GM12878 (cell line): ENCODE measurements at places on chromosomes 16 and 17. TPM values are rescaled to one million over a fixed set of nuclear protein-coding genes. Genes with fewer than 3 reads are reported as not detected.

DNA sequence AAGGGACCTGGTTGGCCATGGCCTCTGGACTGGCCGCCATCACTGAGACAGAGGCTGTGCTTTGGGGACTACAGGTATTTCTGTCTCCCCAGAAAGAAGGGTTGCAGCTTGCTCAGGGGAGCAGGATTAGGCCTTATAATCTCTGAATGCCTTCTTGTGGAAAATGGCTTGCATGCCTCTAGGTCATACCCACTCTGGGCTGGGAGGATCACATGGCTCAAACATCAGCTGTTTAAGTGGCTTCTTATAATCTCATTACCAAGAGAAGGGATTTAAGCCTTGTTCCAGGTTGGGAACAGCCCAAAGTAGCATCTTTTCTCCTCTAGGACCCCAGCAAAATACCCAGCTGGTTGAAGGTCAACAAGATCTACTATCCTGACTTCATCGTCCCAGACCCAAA, 19.1 kb downstream of the LIG3 start:
- no peak for DNase-seq

The TBC1D24 gene
- 3.9 and 4.6 TPM in 2 replicates for polyA plus RNA-seq

GRCh38 chr16:21526923-21527807, 72.2 kb upstream of the METTL9 start:
- DNase-seq: no peak

The ACOX1 gene
- 22.2 and 23.7 TPM in 2 replicates for polyA plus RNA-seq

GRCh38 chr16:10579965-10580882, at the start of gene EMP2:
Gene EMP2 (minus strand): TSS chr16:10580598. CDS start chr16:10547617, 32,981 bp downstream.
- DNase-seq: no peak

GRCh38 chr17:47949197-47949759, 7.9 kb downstream of the PNPO start:
- peak; percentile 53 for DNase-seq

- DNase-seq: no peak
These were observed 29.4 kb upstream of the GINS2 start for GRCh38 chr16:85718153-85718477.

DNA sequence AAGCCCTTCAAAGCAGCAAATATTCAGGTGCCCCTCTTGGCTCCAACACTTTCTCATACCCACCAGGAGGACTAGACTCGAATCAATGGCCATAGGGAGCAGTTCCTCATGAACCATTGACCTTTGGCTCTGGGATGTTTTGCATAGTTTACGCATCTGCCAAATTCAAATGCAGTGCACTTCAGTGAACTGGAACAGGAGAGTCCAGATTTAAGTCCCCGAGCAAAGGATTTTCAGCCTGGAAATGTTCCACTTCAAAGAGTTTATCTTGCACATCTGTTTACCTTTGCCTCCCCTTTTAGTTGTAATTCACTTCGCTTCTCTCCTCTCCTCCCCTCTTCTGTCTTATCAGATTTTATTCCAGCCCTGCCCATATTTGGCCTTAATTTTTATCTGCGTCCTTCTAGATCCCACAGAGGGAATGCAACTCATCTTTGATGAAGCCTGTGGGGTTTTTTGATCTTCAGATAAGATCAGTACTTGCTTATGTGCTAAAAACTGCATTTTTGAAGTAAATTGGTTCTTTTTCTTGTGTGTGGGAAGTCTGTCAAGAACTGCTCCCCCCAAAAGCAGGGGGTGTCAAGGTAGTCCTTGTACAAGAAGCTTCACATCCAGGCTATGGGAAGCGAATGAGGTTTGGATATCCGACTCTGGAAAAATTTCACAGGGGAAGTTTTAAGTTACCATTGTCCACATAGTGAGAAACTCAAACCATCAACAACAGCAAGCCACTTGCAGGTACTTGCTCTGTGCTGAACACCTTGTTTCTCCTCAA, 281.6 kb downstream of the RBFOX1 start:
- DNase-seq: no peak

DNA sequence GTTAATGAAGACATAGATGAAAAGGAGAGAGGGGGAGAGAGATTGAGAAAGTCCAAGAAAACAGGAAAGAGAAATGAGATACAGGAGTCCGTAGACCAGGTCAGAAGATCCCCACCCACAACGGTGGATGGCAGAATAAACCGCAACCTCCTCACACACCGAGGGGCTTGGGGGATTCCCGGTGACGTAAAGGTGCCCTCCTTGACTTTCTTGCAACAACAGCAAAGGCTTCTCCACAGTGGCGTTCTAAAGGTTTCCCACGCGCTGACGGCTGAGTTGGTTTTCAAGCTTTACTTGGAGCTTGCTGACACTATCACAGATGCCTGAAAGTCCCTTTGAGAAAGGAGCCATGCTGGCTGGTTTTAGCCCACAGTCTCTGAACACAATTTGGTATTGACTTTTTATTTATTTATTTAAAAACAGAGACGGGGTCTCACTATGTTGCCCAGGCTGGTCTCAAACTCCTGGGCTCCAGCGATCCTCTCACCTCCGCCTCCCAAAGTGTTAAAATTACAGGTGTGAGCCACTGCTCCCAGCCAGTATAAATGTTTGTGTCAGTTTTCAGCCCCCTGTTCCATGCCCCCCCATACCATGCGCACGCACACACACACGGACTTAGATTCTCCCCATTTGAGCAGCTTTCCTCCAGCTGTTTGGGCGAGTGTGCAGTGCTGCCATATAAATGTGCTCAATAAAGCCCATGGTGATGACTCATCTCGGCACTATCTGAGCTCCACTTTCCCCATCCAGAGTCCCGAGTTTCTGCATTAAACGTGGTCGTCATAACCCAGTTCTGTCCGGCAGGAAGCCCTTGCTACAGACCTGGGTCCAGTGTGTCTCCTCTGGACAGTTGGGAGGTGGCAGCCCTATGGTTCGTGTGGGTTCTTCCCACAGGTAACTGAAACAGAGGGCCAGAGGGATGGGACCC, 33.0 kb upstream of the SEC14L1 start:
- DNase-seq: peak; percentile 94

DNA sequence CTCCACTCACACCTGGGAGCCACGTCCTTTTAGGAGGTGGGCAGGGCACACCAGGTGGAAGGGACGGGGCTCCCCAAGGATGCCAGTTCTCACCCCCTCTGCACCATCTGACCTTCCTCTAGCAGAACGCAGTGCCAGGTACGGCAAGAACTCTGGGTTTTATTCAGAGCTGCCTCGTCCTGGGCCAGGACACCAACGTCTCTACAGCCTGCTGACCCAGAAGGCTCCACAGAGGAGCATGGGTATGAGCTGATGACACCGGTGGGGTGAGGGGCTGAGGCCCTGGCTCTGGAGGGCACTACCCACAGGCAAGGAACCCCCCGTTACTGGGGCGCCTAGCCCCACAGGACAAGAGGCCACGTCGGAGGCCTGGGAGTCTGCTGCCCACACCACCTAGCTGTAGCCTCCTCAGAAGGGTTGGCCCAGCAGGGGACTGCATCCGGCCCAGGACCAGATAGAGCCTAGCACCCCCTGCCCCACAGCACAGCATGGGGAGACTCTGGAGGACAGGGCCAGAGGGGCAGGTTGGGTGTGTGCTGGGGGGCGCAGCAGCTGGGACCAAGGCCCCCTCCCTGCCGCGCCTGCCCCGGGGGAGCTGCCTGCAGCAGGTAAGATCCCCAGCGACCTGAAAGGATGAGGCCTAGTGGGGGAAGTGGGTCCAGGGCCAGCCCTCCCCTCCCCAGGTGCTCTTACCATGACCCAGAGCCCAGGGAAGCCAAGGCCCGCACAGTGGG, 13.9 kb downstream of the BCAR1 start:
- DNase-seq: no peak

The CCL15 gene
- not detected in 2 replicates for polyA plus RNA-seq

GRCh38 chr17:14306596-14306995, 5.7 kb downstream of the HS3ST3B1 start:
- no peak for DNase-seq

DNA sequence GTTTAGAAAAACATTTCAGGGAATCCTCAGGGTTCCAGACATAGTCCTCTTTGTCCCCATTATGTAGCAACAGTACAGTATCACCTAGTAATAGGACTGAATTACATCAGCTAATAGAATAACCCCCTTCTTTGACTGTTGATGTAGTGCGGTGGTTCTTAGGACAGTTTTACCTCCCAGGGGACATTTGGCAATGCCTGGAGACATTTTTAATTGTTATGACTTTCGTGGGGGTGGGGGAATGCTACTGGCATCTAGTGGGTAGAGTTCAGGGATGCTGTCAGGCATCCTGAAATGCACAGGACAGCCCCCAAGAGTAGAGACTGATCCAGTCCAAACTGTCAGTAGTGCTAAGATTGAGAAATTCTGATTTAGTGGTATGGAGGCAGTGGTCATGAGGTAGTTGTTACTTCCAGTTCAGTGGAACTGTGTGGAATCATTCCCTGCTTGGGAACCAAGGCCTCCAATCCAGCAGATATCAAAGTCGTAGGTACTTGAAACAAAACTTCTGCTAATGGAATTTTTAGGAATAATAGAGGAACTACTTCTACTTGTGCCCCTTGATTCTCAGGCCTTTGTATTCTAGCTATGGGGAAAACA, 20.3 kb downstream of the NF1 start:
- no peak for DNase-seq

- DNase-seq: no peak
These were observed 784.6 kb upstream of the EEF2KMT start for GRCh38 chr16:5882087-5882640.

The RPA1 gene
- 118 and 123 TPM in 2 replicates for polyA plus RNA-seq

DNA sequence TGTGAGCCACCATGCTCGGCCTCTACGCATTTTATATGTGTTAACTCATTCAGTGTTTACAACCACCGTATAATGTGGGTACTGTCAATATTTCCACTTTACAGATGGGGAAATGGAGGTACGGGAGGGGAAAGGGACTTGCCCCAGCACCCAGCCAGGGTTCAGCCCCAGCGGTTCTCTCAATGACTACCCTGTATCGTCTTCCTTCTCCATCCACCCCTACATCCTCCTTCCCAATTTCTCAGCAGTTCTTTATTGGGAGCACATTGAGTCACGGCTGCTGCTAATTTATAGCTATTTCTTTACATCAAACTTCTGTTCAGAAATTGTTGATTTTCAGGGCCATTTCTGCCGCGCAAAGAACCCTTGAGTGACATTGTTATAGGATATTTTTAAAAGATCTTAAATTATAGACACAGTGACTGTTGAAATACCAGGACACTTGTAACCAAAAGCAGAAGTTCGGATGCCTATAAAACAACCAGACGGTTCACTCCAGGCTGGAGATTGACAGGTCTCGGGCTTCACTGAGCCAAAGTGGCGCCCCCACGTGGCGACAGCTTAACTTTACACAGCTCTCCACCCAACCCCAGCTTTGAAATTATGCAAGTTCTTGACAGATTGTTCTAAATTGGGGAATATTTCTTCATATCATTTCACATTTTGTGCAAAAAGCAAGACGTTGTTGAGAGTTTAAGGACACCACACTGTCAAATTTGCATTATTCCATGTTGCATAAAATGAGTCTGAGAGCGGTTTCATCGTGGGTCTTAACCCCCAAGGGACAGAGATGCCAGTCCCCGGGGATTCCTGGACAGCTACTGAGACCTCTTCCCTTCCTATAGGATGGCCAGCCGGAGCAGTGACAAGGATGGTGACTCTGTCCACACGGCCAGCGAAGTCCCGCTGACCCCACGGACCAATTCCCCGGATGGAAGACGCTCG, 11.8 kb downstream of the SYT17 start:
- DNase-seq: no peak

DNA sequence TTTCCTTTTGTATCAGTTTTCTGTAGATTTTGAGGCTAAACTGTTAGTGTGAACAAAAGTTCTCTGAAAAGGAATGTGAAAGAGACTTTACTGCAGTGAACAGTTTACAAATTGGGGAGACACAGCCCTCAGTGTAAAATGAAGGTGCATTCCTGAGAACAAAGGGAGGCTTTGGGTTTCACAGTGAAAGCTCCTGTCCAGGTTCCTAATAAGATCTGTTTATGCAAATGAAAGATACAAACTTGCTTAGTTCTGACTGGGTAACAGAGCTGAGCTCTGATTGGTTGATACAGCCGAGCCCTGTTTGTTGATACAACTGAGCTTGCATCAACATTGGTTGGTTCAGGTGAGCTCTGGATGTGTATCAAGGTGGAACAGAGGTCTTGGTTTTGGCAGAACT, 8.3 kb upstream of the CDRT15 start:
- no peak for DNase-seq

The KCNJ18 gene
- polyA plus RNA-seq: not detected in 2 replicates

The BEAN1 gene
- polyA plus RNA-seq: not detected in 2 replicates

DNA sequence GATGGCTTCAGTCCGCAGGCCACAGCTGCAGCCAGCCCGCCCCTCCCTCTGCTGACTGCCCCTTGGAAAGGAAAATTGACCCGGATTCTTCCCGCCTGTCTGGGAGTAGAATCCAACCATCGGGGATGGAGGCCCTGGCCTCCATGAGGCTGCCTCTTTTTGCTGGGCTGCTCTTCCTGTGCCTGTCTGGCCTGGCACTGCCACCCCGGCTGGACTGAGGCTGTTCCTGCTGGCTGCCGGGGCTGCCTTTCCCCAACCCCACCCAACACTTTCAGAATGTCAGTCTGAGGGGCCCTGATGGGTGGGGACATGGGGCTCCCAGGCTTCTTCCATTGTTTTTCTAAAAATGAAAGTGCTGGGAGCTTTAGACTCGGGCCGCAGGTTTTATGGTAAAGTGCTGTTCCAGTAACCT, 7.3 kb downstream of the BAHCC1 start:
- DNase-seq: no peak

- peak; percentile 48 for DNase-seq
These were observed at the start of gene STX8 for GRCh38 chr17:9575381-9576101. Gene STX8 (minus strand): TSS chr17:9575820. CDS start chr17:9575808, 12 bp downstream.

- DNase-seq: no peak
These were observed 8.0 kb upstream of the KCNG4 start for GRCh38 chr16:84247844-84248243.

The MT1E gene
- polyA plus RNA-seq: 18.0 and 20.1 TPM in 2 replicates
